Suppressor macrophage treated with lipopolysaccharide for 1 hour (primary cell): ENCODE measurements at places on chromosomes 5 and 9.
A peak's percentile ranks its signal among the peaks of the same experiment; 100 is the strongest.

DNA sequence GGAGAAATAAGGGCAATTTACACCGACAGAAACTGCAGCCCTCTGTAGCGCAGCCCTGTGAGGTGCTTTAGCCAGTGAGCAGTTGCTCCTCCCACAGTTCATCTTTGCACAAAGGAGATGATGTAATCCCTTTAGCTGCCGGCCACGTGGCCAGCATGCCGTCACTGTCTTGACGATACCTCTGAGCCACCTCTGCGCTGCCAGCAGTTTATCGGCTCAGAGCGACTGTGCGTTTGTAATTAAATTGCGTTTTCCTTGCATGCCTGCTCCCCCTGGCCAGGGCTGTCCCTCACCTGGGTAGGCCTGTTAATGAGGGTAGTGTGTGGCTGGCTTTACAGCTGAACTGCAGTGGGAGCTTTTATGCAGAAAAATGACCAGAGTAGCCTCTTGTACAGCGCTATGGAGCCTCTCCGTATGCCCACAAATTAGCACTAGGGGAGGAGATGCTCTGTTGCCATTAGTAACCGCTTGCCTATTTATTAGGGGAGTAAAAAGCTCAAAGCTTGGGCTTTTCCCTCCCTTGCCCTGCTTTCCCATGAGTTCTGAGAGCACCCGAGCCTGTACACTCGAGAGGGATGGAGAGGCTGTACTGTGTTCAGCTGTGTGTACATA lies 107.0 kb downstream of the TRIO start:
- DNase-seq, result peak; percentile 61

GRCh38 chr9:136566553-136566895 lies 20.7 kb upstream of the NOTCH1 start:
- no peak for DNase-seq

DNA sequence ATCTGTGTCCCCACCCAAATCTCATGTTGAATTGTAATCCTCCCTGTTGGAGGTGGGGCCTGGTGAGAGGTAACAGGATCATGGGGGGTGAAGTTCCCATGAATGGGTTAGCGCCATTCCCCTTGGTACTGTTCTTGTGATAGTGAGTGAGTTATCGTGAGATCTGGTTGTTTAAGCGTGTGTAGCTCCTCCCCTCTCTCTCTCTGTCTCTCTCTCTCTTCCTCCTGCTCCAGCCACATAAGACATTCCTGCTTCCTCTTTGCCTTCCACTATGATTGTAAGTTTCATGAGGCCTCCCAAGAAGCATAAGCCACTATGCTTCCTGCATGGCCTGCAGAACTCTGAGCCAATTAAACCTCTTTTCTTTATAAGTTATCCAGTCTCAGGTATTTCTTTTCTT lies 28.8 kb downstream of the C5orf15 start:
- no peak for DNase-seq

- no peak for DNase-seq
Observed at GRCh38 chr9:100170556-100170955, 71.5 kb downstream of the INVS start.

- DNase-seq, result no peak
Observed at GRCh38 chr9:8680658-8681057, 881.1 kb upstream of the DMAC1 start.

- no peak for DNase-seq
Observed at GRCh38 chr5:16695779-16696178, 79.0 kb upstream of the RETREG1 start.

DNA sequence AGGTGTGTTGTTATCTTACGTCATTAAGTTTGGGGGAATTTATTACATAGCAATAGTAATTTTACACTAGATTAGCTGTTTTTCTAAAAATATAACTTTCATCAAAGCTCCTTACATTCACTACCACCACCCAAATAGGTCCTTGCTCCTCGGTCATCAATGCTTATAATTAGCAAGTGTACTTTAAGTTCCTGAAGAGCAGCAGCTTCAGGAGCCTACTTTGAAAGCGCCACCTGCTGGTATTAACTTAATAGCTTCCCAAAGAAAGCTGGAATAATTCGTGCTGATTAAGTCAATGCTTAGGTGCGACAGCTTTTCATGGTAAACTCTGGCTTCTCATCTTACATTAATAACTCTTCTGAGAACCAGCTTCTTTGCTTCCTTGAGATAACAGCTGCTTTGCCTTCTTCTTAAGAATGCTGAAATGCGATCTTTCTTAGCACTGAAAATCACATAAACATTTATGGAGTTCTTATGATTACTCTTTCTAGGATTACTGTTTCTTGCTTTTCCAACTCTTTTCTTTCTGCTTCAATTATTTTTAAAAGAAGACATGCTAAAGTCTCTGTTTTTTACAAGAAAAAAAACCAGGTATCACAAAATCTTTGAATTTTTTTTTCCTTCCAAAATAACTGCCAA lies 10.0 kb upstream of the C5 start:
- DNase-seq, result peak; percentile 86

DNA sequence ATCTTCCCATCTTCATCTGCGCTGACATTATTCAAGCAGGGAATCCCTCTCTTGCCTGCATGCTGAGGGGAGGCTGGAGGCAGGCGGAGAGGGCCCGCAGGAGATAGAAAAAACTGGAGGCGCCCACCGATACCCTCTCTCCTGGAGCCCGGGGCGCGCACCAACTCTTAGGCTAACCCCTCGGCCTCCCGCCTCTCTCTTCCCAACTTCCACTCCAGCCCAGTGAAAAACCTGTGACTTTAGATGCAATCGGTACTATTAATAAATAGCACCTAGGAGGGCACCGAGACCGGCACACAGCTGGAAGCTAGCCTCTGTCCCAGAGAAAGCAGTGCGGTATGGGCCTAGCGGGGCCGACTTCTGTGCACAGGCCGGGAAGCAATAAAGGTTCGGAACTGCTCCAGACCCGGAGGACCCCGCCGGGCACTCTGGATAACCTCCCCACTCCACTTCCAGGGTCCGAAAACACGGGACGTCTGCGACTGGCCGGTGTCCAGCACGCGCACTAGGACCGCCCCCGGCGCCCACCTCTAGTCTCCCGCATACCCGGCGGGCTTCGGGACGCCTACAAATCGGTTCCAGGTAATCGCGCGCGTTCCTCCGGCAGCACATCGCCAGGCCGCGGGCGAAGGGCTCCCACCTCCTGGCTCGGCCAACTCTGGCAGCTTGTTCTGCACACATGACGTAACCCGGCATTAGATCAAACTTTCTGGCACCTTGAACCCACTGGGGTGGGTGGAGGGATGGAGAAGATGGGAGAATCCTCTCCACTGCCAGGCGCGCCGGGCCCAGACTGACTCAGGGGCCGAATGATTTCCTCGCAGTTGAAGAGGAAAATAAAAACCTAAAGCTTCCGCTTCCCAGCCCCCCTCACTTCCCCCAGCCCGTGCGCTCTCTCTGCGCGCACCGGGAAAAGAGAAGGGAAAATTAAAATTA lies 1.4 kb downstream of the EFNA5 start:
- DNase-seq, result no peak

- DNase-seq, result no peak
Observed at GRCh38 chr5:113263545-113263944, 171.2 kb downstream of the TSSK1B start.

GRCh38 chr9:14515049-14515448 lies 178.2 kb downstream of the ZDHHC21 start:
- DNase-seq, result no peak

DNA sequence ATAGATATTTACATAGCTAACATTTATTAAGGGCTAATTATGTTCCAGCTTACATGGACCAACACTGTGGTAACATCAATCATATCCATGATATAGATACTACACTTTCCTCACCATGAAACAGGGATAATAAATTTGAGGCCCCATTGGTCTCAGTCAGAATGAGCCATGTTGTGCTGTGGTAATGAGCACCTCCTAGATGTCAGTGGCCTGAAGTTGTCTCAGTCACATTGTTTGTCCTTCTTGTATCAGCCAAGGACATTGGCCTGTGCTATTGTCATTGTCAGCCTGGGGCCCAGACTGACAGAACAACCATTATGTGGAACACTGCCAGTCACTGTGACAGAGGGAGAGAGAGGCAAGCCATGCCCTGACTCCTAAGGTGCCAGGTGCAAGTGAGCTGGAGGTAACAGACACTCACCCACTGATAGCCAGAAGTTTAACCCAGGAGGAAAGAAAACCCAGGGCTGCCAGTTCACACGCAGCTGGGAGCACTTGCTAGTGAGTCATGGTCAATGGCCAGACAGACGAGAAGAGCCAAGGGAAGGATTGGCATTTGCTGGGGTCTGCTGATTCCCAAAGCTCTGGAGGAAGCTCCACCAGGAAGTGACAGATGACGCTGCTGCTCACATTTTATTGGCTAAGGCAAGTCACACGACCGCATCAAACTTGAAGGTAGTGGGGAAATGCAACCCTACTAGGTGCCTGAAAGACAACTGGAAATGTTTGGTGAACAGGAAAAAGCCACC lies 224.2 kb downstream of the MELK start:
- DNase-seq, result no peak

GRCh38 chr5:58360794-58361193 lies 99.1 kb downstream of the PLK2 start:
- DNase-seq, result no peak

GRCh38 chr5:68465934-68466551 lies 250.5 kb downstream of the PIK3R1 start:
- no peak for DNase-seq

DNA sequence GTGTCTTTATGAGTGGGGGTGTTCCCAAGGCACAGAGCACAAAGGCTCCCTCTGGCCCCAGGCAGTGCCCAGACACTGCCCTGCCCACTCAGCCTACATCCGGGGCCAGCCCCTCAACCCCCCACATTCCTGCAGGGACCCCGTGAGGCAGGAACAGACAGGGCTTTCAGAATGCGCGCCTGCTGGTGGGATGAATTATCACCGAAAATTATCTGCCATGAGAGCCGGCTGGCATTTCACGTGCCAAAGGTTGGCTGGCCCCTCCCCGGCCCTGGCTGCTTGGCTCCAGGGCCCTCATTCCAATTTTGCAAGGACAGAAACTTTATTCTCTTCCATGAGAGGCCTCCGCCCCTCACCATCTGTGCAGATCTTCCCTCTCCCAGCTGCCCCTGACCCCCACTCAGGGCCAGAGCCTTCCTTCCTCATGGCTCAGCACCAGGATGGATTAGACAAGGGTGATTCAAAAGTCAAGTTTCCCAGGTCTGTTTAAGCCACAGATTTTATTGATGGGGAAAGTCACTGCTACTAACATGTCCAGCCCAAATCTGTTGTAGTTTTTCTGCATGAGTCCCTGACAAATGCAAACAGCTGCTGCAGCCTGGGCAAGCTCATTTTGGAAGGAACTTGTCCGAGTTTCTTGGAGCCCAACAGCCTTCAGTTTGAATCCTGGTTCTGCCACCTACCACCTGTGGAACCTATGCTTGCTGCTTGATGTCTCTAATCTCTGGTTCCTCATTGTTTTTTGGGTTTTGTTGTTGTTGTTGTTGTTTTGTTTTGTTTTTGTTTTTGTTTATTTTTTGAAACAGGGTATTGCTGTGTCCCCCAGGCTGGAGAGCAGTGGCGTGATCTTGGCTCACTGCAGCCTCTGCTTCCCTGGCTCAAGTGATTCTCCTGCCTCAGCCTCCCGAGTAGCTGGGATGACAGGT lies 32.3 kb upstream of the WDR38 start:
- no peak for DNase-seq

DNA sequence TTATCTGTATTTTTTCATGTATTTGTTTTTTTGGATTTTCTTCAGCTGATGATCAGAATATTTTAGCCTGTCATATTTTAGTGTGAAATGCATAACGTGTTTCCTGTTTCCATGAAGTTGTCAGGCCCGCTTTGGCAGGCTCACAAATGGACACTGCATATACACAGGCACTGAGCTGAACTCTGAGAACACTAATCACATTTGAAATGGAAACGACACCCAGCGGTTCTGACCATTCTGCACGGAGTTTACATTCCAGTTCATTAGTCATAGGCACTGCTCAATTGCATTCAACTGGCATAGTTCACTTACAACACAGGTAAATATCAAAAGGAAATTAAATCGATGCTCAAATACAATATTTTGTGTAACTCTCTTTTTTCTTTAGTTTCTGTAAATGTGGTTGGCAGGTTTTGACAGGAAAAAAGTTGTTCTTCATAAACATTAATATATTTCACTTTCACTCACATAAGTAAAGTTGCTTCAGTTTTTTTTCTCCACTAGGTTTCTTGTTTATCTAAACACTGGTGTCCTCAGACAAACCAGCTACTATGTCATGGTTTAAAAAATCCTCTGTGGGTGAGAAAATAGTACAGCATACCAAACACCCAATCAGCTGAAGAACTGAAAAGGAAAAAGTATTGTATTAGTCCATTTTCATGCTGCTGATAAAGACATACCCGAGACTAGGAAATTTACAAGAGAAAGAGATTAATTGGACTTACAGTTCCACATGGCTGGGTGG lies 559.0 kb upstream of the DAP start:
- peak; percentile 6 for DNase-seq

GRCh38 chr5:14414656-14415023 lies 167.0 kb upstream of the OTULINL start:
- no peak for DNase-seq

- peak; percentile 48 for DNase-seq
Observed at GRCh38 chr9:35603506-35603985, 1.5 kb upstream of the TESK1 start.

DNA sequence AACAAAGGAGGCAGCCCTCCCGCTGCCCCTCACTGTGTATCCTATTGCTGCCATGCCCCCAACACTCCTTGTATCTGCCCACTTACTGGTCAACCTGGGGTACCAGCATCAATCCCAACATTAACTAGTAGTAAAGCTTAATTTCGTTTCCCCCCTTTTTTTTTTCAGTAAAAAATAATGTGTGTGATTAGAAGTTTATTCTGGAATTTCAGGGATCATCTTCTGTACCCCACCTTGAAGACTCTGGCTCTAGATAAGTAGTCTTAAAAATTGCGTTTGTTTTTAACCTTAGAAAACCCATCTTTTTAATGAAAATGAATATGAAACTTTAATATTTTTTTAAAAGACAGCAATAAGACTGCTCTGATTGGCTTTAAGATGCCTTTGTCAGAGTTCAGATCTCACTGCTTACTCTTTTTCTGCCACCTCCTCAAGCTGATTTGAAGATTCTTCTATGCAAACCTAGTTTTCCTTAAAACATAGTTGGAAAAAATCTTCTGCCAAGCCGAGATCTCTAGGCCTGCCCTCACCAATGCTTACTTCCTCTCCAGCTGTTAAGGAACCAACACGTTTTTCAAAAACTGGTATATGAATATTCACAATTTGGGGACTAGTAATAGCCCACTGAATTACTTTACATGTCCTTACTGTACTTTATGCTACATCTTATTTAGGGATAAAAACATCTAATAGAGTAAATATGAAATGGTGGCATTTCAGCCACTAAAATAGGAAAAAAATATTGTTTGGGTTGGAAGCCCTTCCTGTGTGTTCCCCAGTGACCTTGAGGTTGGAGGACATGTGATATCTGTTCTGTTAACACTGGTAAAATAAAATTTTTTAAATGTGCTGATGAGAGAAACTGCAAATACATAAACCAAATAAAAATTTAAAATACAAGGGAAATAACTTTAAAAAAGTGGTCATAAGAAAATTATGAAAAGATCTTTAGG lies 4.0 kb upstream of the RHOBTB3 start:
- DNase-seq, result no peak

GRCh38 chr9:90724112-90724511 lies 77.5 kb upstream of the SYK start:
- no peak for DNase-seq
